ENCODE measurements at places on chromosomes 6 and 20.
A peak's percentile ranks its signal among the peaks of the same experiment; 100 is the strongest.

- no peak for DNase-seq
Measured at GRCh38 chr6:106536851-106537250, 92.4 kb downstream of the RTN4IP1 start.

GRCh38 chr6:144613859-144614258 lies 328.7 kb downstream of the UTRN start:
- DNase-seq: no peak

DNA sequence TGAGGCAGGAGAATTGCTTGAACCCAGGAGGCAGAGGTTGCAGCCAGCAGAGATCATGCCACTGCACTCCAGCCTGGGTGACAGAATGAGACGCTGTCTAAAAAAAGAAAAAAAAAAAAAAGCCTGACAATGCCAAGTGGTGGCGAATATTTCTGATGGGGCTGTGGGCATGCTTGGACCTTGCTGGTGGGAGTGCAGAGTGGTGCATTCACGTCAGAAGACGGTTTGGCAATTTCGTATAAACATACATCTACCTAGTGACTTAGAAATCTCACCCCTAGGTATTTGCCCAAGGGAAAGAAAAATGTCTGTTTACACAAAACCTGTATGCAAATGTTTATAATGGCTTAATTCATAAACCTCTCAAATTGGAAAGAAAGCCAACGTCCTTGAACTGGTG lies 33.6 kb downstream of the CTCFL start:
- DNase-seq: no peak

DNA sequence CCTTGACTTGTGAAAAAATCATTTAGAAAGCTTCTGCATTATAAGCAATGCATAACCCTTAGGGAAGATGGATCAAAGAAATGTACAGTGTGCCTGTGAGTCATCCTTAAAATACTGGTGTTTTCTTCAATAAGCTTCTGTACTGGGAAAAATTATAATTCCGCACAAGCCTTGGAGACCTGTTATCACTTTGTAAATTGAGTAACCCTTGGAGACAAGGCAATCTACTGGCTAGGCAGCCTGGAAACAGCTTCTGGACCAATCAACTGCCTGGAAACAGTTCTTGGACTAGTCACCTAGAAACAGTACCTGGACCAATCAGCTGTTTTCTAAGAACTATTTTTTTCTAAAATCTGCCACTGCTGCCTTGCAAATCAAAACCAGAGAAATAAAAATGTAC lies 25.8 kb upstream of the RNGTT start:
- no peak for DNase-seq

DNA sequence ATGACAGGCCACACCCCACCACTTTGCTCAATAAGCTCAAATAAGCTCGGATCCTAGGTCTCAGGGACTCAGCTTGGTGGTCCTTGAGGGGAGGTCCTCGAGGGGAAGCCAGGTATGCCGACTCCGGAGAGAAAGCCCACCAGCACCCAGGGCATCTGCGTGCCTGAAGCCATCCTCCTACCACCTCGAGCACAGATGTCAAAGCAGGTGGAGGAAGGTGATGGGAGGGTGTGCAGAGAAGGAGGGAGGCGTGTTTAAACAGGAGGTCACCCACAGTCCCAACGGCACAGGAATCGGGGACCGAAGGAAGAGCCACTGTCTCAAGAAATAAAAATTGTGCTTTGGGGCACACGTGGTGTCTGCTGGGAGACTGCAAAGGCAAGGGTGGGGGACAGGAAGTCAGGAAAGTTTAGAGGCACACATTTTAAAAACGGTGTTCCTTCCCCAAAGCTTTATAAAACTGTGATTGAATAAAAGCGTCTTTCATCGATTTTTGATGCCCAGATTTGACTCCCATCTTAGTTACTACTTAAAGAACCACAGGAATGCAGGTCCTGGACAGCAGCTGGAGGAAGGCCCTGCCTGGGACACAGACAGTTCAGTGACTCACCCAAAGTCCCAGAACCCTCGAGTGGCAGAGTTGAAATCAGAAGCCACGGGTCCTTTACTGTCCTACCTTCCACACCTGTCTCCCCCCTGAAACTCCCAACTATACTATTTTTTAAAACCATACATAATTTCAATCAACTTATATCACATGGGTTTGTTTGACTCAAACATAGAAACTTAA lies 221.0 kb upstream of the PDE10A start:
- DNase-seq: peak; percentile 66

- DNase-seq: no peak
Measured at GRCh38 chr20:53243152-53243551, 271.0 kb downstream of the TSHZ2 start.

DNA sequence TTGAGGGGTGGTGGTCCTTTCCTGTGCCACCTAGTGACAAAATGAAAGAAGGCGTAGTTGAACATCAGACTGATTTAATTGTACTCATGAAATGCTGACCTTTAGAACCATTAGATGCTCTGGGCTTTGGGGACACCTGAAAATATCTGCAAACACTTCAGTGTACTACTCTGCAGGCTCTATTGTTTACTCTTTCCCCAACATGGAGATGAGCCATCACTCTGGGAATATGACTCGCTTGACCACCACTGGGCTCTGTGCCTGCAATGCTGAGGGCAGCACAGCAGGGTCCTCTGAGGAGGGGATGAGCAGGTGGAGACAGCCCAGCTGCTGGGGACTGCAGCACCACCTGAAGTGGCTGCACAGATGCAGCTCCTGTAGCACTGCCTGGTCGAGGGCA lies 74.8 kb upstream of the SLC24A3 start:
- no peak for DNase-seq

- DNase-seq: no peak
Measured at GRCh38 chr6:38901802-38902522, 146.6 kb upstream of the GLP1R start.

DNA sequence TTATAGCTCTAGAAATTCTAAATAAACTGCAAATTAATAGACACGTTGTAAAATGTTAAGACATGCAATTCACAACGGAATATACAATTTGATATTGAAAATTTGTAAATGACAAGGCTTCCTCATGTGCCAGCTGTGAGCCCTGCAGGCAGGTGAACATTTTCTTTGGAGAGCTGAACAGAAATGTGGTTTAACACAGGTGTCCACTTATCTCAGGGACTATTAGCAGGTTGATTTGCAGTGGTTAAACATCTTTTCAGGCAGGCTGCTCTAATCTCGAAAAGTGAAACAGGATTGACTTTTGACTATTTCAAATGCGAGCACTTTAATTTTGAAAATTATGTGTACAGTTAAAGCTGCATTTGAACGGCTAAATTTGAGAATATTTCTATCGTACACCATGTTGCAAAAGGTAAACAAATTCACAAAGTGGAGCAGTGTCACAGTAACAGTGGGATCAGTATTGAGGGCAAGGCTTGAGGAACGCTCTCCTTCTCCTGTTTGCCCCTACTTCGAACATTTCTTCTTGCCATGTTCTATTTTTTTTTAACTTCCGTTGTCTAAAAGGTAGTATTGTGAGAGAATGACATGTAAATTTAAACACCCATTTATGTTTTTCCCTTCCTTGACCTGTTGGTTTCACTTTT lies 210.8 kb downstream of the CDKAL1 start:
- DNase-seq: no peak

- DNase-seq: no peak
Measured at GRCh38 chr20:63121246-63121645, 94.7 kb downstream of the YTHDF1 start.

- DNase-seq: no peak
Measured at GRCh38 chr6:143652841-143653331, 24.9 kb upstream of the PHACTR2 start.

DNA sequence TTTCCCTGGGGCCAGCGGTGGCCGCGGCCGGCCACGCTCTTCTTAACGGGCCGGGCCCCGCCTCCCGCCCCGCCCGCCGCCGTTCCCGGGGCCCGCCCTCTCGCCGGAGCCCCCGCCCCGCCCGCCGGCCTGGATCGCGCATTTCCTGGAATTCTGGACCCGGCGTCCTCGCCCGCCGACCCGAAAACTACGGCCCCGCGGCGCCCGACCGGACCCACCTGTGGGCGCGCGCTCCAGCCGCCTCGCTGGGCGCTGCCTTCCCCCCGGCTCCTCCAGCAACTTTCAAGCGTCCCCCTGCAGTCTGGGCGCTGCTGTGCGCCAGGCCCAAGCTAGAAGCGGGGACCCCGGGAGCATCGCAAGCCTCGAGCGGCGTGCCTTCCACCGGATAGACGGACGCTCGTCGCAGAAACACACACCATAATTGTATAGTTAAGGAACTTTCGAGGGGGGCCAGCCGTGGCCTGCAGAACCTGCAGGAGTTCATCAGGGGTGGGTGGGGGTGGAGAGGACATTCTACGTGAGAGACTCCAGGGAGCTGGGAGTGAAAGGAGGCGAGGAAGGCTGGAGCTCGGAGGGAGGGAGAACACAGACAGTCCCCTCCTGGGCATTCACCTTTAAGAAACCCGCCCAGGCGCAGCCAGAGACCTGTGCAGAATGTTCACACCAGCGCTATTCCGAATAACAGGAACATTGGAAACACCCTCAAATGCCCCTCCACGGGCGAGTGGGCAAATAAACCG lies at the start of gene ADA:
TSS of gene ADA (minus strand) at position 16 of the 740 bp plus-strand sequence. CDS start 92 bp downstream, outside the sequence.
- peak; percentile 73 for DNase-seq

- no peak for DNase-seq
Measured at GRCh38 chr6:35512006-35512405, 690 bp downstream of the TULP1 start.

DNA sequence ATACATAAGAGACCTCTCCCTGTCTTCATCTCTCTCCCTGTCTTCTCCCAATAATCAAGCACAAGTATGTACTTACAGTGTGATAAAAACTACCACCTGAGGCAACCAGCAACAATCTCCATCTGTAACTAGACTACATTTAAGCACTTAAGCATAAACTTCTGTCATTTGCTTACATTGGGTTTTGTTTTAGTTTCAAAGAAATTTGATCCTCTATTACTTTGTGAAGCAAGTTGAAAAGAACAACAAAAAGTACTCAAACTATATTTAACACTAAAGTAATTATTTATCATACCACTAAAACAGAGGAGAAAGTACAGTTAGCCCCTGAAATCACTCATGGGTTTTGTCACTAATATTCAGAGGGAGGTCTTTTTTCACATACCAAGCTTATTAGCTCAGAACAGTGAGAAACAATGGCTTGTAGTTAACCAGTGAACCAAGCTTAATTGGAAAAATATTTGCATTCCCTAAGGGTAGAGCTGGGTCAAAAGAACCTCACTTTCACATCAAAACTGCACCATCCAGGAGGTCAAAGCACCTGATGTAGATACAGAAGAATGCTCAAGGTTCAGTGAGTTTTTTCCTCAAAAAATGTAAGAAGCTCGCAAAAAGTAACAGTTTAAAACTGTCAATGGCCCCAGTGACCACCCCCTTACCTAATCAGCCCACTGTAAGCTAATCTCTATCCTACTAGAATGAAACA lies 34.1 kb downstream of the DCDC2 start:
- no peak for DNase-seq

- DNase-seq: no peak
Measured at GRCh38 chr6:17485946-17486345, 92.6 kb downstream of the CAP2 start.

DNA sequence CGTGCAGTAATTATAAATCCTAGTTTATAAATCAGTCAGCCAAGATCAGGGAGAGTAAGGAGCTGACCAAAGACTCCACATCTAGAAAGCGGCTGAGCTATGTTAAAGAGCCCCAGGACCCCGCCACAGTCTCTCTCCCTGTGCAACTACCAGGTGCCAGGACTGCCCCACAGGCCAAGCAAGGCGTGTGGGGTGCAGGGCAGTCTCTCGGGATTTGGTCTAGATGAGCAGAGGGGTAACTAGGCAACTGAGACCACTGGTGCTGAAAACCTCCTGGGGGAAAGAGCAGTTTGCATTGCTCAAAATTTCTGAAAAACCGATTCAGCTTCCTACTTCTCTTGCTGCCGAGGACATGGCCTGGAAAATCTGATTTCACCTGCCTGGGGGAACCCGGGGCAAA lies 10.4 kb downstream of the PMEPA1 start:
- no peak for DNase-seq

DNA sequence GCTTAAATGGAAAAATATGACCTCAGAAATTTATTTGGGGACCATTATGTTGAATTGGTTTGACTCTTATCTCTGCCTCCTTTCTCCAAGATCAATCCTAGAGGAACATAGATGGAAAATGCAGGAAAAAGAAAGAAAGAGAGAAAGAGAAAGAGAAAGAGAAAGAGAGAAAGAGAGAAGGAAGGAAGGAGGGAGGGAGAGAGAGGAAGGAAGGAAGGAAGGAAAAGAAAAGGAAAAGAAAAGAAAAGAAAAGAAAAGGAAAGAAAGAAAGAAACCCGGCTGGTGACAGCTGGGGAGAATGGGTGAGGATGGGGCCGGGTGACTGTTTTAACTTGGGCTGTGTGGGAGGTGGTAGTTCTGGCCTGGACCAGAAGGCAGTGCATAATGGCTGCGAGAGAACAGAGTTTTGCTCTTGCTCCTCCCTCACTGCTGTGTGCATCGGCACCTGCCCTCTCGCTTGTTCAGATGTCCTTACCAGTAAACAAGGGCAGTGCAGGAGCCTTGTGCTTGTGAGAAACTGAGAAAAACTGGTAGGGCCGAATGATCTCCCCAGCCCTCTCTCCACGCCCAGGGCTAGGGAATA lies 24.7 kb downstream of the GLO1 start:
- DNase-seq: no peak

Data from AG08395 (cell line).